ENCODE measurements at places on chromosomes 3 and 15.
A peak's percentile ranks its signal among the peaks of the same experiment; 100 is the strongest.

DNA sequence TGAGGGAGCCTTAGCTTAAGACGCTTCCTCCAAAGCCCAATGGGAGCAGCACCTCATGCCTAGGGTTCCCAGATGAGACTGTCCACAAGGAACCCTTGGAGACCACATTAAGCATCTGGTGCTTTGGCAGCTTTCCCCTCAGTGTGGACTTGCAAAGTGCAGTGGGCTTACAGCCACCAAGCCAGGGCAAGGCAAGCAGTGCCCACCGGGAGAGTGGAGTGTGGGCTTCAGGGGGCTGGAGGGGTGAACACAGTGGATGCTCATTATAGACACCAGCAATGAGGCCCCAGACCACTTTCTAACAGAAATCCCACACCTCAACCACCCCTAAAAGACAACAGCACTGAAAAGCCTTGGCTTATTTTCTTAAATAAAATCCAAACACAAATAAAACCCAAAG lies 9.1 kb upstream of the MUSTN1 start:
- DNase-seq: no peak

DNA sequence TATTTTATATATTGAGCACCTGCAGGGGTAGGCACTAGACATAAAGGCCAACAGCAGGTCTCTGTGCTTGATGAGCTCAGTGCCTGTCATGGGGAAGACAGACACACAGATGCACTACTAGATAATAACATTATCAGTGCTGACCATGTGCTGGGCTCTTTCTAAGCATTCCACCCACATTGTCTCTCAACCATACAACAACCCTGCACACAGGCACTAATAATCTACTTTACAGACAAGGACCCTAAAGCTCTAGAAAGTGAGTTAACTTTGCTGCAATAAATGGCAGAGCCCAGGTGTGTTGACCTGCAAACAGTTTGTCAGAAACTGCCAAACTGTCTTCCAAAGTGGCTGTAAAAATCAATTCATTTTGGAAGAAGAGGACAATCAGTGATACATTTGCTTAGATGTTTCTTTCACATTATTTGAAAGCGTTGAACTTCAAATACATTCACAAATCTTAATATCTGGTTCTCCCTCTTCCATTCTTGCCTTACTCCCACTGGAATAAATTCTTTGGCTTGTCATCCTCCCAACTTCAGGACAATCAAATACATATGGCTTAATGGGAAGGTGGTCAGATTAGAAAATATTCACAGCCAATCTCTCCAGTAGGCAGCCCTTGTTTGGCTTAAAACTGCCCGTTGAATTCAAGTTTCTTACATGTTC lies 11.0 kb upstream of the PP2D1 start:
- no peak for DNase-seq

- no peak for DNase-seq
Observed at GRCh38 chr15:67413770-67414390, 107.1 kb upstream of the C15orf61 start.

DNA sequence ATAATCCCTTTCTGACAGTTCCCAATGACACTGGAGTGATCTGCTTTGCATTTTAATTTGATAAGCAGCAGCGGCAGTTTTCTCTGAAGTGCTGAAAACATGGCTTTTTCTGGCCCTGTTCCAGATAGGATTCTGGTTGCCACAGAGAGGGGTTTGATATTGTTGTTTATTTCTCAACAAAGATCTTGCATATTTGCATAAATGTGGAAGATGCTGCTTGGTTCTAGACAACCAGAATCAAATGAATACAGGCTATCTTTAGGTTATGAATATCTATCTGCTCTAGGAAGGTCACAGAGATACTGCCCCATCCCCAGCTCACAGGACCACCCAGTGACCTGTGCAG lies 137.1 kb downstream of the ZNF609 start:
- no peak for DNase-seq

DNA sequence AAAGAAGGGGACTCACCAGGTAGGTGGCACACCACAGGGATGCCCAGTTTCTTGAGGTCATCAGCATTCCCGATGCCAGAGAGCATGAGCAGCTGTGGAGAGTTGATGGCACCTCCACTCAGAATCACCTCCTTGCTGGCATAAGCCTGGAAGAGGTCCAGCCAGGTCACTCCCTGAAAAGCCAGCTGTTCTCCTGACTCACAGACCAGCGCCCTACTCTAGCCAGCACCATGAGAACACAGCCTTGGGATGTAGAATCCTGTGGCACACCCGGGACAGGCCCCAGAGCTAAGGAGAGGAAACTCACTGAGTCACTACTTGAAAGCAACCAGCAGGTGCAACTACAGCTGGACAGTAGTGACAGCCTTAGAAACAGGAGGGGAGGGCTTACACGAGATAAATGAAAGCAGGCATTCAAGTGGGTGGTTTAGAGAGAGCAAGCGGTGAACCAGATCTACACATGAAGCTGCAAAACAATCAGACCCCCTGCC lies 24.5 kb downstream of the CHDH start:
- DNase-seq: no peak

DNA sequence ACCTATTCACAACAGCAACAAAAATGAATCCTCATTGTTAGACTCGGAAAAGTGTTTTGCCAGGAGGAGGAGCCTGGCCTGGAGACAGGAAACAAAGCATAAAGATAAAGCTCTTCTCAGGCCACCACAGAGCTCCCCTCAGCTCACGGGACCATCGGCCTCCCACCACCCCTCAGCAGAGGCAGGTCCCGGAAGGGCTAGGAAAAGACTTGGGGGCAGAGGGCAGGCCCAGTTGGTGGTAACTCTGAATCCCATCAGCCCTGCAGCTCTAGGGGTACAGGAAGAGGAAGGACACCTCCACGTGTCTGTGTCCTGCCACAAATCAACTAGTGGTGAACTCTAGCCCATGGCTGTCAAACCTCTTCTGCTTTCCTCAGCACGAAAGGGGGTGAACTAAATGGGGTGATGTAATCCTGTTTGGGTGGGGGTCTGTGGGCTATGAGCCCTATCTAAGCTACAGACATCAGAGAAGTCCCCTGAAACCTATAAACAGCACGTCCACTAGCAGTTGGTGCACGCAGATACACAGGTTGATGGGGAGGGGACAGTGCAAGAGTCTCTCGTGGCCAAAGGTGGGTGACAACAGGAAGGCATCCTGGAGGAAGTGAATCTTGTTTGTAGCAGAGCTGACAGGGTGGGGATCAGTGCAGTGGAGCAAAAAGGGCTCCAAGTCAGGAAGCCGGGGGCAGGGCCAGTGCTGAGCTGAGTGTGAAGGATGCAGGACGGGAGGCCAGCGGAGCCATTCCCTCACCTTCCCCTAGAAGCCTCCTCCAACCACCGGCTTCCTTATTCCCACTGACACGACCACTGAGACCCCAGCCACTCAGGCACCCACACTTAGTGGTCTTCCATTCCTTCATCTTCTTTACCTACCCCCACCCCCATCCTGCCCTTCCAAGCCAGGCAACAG lies 111.1 kb upstream of the HACD2 start:
- peak; percentile 43 for DNase-seq

DNA sequence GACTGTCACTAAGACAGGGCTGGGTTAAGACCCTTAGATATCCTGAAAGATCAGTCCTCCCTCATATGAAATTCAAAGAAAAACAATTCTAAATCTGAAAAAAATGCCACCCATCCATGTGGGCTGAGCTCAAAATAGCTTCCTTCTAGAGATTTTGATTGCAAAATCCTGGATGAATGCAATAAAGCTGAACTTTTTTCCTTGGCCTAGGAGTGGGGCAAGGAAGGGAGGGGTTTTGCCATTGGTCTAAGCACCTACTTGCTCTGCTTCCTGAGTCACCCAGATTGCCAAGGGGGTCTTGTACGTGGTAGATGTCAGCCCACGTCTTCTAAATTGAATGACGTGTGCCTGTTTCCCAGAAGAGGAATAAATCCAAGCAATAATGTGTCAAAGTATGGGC lies 15.3 kb upstream of the SMAD3 start:
- no peak for DNase-seq

- no peak for DNase-seq
Observed at GRCh38 chr3:24128199-24129005, 183.3 kb downstream of the NR1D2 start.

- DNase-seq: no peak
Observed at GRCh38 chr3:184234224-184234623, 4.8 kb downstream of the VWA5B2 start.

DNA sequence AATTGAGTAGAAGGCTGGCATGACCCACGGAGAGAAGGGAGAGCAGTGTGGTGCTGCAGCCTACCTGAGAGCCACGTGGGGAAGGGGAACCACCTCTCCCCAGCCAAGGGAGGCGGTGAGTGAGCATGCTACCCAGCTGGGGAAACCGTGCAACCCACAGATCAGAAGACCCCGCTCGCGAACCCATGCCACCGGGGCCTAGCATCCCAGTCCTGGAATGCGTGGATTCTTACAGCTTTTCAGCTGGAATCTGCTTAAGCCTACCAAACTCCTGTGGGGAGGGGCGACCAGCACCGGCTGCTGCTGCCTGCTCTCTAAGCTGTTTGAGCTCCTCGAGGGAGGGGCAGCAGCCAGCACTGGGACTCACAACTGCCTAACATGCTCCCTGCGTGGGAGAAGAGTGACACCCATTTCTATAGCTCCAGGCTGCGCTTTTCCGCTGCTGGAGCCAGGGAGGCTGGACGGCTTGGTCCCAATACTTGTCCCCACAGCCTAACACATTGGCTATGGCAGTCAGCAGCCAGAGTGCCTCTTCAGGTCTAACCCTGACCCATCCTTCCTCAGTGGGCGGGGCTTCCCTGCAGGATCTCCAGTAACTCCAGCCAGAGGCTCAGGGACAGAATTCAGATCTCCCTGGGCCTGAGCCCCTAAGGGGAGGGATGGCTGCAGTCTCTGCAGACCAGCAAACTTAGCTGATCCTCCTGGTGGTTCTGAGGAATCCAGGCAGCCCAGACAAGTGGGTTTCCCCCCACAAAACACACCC lies 20.0 kb upstream of the TEX55 start:
- peak; percentile 10 for DNase-seq

GRCh38 chr3:119322021-119322834 lies 28.0 kb downstream of the ARHGAP31 start:
- no peak for DNase-seq

GRCh38 chr3:8871306-8871705 lies 92.0 kb downstream of the RAD18 start:
- DNase-seq: no peak

GRCh38 chr15:29693225-29693624 lies 129.0 kb downstream of the TJP1 start:
- no peak for DNase-seq

GRCh38 chr15:32849769-32850668 lies 132.2 kb downstream of the GREM1 start:
- peak; percentile 4 for DNase-seq

- DNase-seq: no peak
Observed at GRCh38 chr15:88613074-88613944, 7.8 kb upstream of the AEN start.

- no peak for DNase-seq
Observed at GRCh38 chr3:31322460-31322859, 210.3 kb upstream of the STT3B start.

GRCh38 chr15:89406218-89406939 lies 71.8 kb upstream of the POLG start:
- DNase-seq: no peak

GRCh38 chr3:56251343-56251945 lies 216.8 kb downstream of the ERC2 start:
- DNase-seq: peak; percentile 60

GRCh38 chr3:5579946-5580345 lies 392.4 kb downstream of the EDEM1 start:
- DNase-seq: no peak

DNA sequence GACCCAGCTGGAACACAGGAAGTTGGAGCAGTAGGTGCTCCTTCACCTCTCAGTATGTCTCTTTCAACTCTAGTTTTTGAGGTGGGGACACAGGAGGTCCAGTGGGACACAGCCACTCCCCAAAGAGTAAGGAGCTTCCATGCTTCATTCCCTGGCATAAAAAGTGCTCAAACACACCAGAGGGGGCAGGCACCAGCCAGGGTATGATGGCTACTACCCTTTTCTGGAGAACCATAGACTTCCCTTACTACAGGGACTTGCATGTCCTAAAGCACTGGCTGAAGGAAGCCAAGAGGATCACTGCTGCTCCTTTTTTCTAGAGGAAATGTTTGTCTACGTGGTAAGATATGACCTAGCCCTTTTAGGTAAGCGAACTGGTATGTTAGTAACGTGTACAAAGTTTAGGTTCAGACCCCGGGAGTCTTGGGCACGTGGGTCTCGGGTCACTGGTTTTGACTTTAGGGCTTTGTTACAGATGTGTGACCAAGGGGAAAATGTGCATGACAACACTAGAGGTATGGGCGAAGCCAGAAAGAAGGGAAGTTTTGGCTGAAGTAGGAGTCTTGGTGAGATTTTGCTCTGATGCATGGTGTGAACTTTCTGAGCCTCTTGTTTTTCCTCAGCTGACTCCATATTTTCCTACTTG lies 11.9 kb downstream of the IL17RB start:
- DNase-seq: no peak

GRCh38 chr3:45992821-45993221 lies 2.8 kb downstream of the FYCO1 start:
- DNase-seq: no peak

DNA sequence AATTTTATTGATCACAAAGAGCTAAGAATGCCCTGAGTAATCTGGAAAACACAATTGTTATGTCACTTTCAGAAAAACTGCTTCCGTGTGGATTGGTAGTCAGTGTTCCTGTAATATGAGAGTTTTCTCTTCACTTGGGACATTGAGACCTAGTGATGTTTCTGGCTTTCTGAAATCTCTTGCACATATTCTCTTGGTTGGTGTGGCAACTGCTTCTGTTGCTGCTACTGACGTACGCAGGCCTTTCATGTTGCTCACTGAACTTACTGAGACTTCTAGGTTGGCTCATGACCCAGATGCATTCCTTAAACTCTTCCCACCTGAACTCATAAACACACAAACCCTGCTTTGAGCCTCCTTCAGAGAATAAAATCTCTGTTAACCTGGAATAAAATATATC lies 175.0 kb upstream of the PFN2 start:
- DNase-seq: no peak

- DNase-seq: peak; percentile 72
Observed at GRCh38 chr15:81106560-81106959, 27.5 kb upstream of the CFAP161 start.

GRCh38 chr3:126490619-126491018 lies 14.9 kb upstream of the ZXDC start:
- DNase-seq: no peak

DNA sequence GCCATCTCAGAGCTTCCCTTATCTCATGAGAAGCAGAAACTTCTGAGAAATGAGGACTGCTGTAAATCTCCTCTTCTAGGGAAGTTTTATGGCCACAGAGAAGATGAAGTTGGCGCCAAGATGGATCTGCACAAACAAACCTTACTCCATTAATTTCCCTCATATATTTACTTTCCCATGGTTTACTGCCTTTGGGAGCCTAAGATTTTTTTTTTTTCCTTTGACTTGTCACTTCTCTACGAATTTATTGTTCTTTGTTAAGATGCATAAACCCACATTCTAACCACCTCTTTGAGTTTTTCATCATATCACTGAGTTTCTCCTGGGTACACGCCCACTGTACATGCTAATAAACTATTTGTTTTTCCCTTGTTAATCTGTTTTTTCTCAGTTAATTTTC lies 21.5 kb upstream of the NPTN start:
- DNase-seq: no peak

Measured in HAP-1 (cell line).